ENCODE measurements at places on chromosomes 7 and 10.
A peak's percentile ranks its signal among the peaks of the same experiment; 100 is the strongest.

DNA sequence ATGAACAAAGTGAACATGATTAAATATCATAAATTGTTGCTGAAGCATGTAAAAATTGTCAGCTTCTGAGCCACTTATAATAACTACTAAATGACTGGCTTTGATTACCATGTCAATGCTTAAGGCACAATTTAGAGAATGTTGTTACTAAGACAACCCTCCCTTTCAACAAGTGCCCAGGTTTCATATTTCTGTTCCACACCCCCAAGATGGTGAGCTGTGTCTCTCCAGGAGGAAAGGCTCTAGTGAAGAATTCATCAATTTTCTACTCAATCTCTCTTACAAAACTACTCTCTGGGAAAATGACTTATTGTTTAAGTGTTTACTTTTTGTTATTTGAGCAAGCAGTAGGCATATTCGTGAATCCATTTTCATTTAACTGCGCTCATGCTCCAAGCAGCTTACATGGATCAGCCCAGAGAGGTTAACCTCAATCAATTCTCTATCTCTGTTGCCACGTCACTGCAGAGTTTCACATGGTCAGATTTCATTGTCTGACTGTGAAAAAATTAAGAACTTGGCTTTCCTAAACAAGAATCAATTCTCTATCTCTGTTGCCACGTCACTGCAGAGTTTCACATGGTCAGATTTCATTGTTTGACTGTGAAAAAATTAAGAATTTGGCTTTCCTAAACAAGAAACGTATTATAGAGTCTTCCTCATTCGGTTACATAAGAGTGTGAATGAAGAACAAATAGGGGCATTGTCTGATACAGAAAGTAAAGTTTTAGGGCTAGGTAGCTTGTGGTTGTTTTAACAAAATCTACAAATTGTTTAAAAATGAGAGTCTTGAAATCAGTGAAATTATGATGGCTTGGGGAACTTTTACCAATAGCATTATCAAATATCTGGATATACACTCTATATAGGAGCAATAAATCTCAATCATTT is 49.7 kb downstream of the CCDC71L start:
- DNase-seq: no peak

DNA sequence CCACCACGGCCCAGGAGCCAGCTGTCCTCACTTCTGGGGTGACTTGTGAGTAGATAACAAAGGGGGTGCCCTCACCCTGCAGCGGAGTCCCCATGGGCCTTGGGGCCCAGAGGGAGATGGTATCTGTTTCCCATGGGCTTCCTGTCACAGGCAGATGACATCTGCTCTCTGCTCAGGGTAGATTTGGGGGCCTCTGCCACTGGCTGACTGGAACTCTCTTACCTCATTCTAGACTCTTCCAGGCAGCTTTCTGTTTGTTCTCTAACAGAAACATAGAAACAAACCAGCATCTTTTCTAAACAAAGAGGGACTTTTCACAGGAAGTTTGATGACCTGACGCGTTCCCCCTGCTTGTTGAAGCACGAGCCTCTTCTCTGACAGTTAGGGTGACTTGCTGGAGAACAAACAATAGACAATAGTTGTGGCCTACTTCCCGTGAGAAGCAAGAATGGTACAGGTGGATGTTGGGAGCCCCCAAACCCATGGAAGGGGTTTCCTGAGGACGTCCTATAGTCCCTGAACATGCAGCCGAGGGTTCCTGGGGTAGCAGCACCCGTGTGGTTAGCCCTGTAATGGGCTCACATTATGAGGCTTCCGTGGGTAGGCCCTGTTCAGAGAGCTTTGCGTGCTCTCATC is 61.6 kb downstream of the GRK5 start:
- peak; percentile 34 for DNase-seq

DNA sequence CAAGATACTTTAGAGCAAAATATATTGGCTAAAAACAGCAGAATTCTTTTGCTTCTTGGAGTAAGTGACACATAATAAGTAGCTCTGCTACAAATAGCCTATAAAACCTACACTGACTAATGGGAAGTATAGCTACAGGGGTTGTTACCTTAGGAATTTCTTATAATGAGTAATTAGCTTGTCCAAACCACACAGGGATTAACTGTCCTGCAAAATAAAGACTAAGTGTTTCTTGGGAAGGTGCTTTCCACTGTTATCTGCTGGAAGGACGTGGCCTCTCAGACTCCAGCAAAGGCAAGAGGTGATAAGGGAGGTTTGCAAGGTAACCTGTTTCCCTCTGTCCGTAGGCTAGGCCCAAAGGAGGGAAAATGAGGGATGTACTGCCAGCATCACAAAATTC is 302.4 kb downstream of the DOCK4 start:
- DNase-seq: no peak

GRCh38 chr7:82284936-82285519 is 158.5 kb downstream of the CACNA2D1 start:
- DNase-seq: no peak

GRCh38 chr10:5317547-5318107 is 47.1 kb upstream of the UCN3 start:
- peak; percentile 80 for DNase-seq

DNA sequence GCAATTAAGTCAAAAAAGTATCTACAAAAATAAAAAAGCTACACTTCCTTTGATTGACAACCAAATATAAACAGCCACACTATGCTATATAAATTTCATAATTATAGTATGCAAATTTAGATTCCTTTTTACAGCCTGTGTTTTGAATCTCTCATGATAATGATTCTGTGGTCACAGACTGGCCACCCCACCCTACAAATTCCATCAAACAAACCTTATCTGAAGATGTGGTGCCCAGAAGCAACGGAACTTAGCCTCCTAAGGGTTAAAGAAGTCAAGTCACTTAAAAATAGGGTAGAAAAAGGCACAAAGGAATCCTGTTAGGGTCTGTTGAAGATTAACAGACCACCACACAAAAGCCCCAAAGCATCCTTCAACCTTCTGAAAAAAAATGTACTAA is 351.8 kb downstream of the INHBA start:
- no peak for DNase-seq

DNA sequence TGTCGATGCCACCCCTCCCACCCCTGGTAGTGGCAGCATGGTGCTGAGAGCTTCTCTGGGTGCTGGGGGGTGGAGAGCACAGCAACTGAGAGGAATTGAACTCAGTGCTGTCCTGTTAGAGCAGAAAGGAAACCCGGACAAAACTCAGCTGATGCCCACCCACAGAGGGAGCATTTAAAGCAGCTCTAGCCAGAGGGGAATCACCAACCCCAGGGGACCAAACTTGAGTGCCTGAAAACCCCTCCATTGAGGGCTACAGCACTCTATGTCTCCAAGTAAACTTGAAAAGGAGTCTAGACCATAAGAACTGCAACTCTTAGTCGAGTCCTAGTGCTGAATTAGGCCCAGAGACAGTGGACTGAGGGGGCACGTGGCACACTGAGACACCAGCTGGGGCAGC is 16.8 kb upstream of the FOXI2 start:
- no peak for DNase-seq

- peak; percentile 35 for DNase-seq
These were observed 86.7 kb downstream of the ARHGAP22 start for GRCh38 chr10:48517911-48518811.

DNA sequence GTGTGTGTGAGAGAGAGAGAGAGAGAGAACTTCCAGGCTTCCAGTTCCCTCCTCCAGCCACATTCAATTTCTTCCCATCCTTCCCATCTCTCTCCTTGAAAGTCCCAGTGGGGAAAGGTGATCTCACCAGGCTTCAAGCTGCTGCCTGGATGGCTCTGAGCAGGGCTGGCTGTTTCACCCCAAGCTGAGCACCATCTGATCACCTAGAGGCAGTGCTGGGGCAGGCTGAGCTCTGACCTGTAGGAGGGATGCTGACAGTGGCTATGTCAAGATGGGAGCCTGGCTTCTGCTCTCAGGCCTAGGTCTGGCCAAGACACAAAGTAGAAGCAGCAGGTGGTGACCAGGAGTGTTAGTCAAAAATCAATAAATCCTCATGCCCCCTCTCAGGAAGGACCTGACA is 370.8 kb downstream of the PLXNA4 start:
- DNase-seq: no peak

GRCh38 chr7:149027611-149028345 is 527 bp downstream of the PDIA4 start:
- DNase-seq: peak; percentile 33

GRCh38 chr7:52436278-52436677 is 599.2 kb upstream of the POM121L12 start:
- no peak for DNase-seq

DNA sequence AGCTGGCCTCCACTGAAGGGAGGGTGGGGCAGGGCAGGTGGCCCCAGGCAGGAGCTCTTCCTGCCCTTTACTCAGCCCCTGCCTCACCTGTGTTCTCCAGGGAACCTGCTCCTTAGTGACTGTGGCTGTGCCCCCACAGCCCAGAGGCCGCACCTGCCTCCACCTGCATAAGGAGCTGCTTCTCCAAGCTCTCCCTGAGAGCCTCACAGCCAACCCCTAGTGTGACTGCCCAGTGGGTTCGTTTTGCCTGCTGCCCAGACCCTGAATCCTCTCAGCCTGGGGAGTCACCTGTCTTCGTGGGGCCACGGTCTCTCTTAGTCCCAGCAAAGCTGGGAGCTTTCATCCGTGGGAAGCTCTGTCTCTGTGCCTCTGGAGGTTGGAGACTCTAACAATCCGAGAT is 94.4 kb downstream of the GLRX3 start:
- no peak for DNase-seq

DNA sequence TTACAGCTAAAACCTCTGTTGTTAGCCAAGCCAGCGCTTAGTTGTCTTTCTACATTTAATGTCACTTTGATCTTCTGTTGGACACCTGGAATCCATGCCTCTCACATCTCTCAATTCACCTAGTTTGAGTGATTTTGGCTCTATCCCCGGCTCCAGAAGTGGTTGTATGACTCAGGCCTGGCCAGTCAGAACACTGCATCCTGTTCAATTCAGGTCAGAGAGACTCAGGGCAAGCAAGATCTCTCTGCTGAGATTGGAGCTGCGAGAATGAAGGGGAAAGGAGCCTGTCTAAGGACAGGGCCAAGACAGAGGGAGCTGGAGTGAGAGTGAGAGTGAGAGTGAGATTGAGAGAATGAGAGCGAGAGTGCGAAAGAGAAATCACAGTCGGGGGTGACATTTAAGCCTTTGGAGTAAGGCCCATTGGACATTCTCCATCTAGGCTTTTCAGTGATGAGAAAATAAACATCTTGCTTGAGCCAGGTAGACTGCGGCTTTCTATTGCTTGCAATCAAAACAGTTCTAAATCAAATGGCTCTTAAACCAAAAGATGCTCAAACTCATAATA is 83.3 kb upstream of the DYNC1I1 start:
- DNase-seq: no peak

- no peak for DNase-seq
These were observed 37.2 kb upstream of the PDLIM1 start for GRCh38 chr10:95328013-95328412.

DNA sequence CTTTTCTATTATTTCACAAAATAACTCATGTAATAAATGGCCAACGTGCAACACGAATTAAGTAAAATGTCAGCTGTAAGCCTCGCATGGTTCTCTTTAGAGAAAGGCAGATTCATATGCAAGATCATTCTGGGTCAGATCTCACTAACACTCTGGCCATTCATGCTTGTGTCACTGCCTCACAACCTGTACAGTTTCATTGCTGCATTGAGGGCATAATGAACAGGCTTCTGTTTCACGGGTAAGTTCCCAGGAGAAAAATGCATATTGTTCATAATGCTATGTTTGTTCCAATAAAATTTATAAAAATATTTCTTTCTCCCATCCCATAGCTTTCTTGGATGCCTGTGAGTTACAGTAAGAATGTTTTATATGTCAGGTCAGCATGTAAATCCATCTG is 734.0 kb upstream of the ANKRD30A start:
- no peak for DNase-seq

DNA sequence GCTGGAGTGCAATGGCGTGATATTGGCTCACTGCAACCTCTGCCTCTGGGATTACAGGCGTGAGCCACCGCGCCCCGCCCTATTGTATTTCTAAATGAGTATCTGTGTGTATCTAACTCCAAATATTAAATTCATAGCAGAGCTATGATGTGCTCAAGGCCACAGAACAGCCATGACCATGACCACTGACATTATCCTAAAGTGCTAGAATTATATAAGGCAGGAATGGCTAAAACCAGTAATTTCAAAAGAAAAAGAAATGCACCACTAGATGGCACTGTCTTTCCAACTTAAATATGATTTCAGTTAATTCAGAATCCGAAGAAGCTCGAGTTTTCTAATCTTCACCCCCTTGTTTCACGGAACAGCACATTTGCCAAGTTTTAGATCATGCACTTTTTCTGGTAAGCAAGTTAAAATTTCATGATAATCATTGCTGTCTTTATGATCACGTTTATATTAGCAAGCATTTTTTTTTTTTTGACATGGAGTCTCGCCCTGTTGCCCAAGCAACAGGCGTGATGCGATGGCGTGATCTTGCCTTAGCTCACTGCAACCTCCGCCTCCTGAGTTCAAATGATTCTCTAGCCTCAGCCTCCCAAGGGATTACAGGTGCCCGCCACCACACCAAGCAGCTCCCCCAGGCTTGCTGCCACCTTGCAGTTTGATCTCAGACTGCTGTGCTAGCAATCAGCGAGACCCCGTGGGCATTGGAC is 65.3 kb downstream of the OR13A1 start:
- peak; percentile 86 for DNase-seq

GRCh38 chr10:18607503-18608378 is 43.6 kb downstream of the NSUN6 start:
- no peak for DNase-seq

DNA sequence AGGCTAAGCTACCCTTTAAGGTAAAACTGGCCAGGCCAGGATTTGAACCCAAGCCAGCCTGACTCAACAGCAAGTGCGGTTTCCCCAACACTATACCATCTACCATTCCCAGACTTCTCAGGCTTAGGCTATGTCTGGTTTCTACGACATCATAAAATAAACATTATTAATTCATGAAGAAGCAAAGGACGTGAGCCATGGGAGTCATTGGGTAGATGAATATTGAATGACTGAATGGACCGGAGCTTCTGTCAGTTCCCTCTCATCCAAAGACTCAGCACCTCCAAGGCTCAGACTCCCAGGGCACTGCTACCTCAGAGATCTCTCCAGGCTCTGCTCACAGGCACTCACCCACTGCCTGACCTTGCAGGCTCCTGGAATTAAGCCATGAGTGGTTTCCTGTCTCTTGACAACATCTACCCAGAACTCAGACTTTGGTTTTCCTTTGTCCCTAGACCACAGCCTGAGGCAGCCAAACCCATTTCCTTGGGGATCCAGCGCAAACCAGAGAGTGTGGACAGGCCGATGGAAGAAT is 64.6 kb upstream of the STEAP1B start:
- no peak for DNase-seq

DNA sequence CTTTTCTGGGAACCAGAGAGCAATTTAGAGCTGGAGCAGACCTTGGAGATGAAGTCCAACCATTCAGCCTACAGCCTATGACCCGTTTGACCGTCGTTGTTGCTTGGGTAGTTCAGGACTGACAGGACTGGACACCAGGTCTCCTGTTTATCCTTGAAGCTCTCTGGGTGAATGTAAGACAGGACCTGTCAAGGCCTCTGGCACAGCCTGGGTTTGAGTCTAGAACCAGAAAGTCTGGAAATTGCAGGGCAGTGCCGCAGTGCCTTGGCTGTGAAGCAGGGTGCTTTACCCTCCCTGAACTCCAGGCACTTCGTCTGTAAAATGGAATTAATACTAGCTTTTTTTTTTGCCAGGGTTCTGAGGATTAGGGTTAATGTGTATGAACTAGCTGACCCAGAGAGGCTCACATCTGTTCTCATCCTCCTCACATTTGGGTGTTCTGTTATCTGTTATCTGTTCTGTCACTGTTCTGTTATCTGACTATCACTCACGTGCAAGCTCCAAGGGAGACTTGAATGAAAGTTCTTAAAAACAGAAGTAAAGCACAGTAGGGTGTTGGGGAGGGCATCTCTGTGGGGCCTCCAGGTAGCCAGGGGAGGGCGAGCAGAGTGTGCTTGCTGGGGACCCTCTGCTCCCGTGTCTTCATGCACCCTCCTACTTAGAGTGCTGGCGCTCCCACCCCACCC is 9.9 kb downstream of the BLVRA start:
- DNase-seq: no peak
